ENCODE measurements at places on chromosomes 16 and 17.

GRCh38 chr17:80520810-80521455 lies 23.7 kb upstream of the RPTOR start:
- no peak for DNase-seq

DNA sequence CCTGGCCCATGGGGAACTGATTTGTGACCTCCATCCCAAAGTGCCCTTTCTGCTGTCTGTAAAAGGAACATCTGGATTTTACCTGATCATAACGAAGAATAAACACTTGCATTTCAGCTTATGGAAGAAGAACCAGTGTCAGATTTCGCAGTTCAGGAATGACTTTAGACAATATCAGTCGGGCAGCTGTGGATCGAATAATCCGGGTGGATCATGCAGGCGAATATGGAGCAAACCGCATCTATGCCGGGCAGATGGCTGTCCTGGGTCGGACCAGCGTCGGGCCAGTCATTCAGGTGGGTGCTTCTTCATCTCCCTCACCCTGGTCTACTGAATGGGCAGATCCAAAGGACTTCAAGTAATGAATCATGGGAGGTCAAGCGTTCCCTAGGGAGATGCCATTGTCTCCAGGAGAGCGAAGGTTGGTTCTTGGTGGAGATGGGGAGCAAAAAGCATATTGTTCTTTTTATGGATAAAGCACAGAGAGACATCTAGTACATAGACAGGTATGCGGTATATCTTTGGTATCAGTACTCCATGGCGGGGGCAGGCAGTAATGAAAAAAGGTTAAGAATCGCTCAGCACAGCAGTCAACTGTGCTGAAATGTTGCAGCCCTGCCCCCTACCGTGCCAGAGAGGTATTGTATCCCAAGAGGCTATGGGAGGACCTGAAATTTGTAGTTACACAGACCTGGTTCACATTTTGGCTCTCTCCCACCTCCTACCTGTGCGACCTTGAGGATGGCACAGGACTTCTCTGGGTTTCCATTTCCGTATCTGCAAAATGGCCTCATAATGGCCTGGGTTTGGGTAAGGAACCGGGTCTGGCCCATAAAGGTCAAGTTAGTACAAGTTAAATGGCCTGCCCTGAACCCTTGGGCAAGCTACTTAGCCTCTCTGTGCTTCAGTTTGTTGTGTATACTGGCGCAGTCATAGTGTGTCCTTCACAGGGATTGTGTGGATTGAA lies 4.7 kb downstream of the COQ7 start:
- DNase-seq, result no peak

DNA sequence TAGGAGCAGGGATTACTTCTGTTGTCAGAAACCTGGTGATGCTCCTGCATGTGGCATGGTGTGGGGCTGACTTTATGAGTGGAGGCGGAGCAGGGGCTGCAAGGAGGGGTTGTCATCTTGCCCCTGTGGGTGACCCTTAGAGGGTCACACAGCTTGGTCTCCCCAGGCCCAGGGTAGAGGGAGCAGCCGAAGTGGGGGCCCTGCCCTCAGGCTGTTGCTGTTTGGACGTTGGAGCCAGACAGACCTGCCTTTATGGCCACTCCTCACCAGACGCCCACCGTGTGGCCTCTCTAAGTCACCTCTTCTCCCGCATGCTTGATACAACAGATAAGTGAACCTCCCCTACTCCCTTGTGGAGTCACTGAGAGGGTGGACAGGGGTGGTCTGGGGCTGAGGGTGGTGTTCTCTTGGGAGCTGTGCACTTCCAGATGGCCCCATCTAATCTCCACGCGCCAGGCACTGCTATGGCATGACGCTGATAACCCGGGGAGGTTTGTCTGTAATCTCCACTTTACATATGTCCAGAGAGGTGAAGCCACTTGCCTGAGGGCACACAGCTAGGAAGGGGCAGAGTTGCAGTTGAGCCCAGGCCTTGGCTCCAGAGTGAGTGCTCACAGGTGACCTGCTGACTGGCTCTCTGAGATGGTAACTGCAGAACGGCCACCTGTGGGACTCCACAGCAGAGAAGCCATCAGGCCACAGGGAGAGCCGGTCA lies 10.0 kb downstream of the MAP2K3 start:
- no peak for DNase-seq

GRCh38 chr16:70730031-70730430 lies 44.2 kb upstream of the MTSS2 start:
- DNase-seq, result no peak

DNA sequence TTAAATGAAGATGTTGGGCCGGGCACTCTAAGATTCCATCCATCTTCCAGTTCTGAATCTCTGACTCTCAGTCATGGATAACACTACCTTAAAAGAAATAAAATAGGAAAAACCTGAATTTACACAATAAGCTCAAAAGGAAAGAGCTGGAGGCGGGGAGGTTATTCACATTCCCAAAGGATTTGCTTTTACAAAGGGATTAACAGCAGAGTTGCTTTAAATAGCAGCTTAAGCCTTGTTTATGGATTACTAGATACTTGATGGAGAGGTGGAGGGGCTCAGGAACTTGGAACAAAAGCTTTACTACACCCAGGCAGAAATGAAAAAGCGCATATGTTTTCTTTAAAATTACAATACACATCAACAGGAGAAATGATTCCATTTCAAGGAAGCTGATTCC lies 84.5 kb downstream of the XYLT1 start:
- DNase-seq, result no peak

DNA sequence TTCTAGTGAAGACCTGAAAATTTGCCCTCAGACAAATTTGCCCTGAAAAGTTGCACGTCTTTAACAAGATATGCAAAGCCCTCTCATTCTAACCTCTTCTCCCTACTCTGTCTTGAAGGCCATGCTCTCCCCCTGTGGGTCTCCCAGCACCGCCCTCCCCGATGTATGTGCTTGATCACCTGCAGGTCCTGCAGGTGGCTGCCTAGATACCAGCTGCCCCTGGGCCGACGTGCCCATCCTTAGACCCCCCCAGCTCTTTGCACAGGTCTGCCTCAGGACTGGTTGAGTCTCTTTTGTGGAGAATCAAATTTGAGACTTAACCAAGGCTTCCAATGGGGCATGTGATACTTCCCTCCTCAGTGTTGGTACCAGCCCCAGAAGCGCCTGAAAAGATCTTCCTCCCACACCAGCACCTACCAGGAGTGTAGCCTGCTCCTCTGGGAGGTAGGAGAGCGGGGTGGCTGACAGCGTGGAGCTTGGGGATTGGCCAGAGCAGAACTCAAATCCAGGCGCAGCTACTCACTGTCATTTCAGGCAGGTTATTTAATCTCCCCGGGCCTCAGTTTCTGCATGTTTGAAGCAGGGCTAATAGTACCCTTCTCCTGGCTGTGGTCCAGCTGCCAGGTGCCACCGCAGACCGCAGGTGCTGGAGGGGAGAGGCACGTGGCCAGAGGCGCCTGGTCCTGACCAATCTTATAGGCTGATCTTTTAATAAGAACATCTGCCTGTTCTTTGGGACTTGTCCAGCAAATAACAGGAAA lies 4.5 kb upstream of the MRPL38 start:
- DNase-seq, result no peak

DNA sequence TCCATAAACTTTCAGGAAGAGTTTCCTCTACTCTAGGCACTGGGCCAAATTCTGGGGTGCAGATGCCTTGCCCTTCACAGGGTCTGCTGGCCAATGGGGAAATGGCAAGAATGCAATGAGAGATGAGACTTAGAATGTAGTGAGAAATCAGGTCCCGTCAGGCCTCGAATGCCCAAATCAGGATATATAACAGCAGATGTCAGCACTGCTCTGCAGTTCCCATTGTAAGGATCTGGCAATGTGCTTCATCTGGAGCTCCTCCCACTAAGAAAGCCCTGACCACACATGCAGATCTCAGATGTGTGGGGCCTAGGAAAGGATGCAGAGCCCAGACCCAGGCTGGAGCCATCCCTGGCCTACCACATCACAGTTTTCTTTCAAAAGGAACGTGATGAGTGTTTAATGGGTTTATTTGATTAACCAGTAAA lies 13.9 kb upstream of the LPCAT2 start:
- peak; percentile 72 for DNase-seq

- no peak for DNase-seq
These were observed 26.0 kb downstream of the CEP131 start for GRCh38 chr17:81196505-81197408.

DNA sequence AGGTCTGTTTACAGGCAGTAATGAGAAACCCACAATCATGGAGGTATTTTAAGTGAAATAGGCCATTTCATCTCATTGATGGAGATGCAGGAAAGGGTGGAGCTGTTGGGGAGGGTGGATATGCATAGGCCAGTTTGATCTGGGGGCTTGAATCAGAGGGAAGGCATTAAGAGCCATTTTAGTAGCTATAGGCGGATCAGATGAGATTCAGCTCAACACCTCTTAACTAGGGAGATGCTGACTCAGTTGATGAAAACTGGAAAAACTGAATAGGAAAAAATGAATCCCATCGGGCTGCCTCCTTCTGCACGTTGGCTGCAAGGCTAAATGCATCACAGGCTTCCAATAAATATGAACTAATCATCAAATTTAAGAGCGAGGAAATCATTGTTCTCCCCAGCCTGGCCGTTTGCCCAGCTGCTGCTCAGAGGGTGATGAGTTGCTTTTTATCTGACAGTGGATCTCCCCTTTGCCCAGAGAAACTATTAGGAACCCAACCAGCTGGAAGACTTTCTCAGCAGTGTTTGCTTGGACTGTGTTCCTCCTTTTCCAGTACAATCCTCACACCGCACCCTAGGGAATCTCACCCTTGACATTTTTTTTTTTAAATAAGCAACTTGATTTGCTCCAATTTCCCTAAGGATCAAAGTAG lies 149.6 kb downstream of the SOX9 start:
- DNase-seq, result peak; percentile 62

GRCh38 chr16:13756411-13757140 lies 163.4 kb upstream of the ERCC4 start:
- no peak for DNase-seq
